NCI-H774 (cell line): ENCODE measurements at places on chromosomes 5 and 9.

- no peak for DNase-seq
These were observed 97.2 kb upstream of the DNAH5 start for GRCh38 chr5:14041528-14042192.

DNA sequence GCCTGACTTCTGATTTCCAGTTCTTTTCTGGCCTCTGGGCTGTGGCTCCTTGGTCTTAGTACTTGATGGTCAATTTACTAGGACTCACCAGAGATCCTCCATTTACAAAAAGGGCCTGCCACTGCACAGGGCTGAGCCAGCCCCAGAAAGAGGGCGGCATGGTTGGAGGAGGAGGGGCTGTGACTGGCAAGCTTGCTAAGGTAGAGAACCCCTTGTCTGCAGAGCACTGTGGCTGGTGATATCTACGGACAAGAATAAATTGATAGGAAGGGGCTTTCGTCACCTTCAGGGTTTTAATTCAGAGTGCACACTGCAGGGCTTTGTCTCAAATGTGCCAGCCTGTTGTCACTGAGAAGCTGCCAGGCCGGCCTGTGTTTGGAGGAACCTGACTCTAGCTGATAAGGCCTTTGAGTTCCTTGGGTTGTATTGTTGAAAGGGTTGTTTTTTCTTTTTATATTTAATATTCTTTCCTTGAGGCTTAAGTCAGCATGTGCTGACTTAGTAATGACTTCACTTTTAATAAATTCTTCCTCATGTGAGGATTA is 15.1 kb downstream of the SLC22A5 start:
- DNase-seq, result no peak

- DNase-seq, result no peak
These were observed 59.5 kb upstream of the GGTA1 start for GRCh38 chr9:121559183-121559582.

- no peak for DNase-seq
These were observed 70.0 kb downstream of the RXRA start for GRCh38 chr9:134396258-134396742.

DNA sequence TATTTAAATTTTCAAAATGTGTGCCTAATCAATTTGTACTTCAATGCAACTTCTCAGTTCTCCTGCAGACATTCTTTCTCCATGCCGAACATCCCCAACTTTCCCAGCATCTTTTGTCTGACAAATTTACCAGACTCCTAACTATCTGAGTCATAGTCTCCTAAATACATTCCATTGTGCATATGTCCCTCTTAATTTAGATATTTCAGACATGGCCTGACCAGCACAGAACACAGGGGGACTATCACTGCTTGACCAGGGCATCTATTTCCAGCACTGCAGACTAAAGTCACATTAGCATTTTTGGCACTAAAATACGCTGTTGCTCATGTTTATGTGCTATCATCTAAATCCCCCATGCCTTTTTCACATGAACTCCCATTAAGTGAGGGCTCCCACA is 71.9 kb downstream of the ITGA1 start:
- DNase-seq, result no peak

DNA sequence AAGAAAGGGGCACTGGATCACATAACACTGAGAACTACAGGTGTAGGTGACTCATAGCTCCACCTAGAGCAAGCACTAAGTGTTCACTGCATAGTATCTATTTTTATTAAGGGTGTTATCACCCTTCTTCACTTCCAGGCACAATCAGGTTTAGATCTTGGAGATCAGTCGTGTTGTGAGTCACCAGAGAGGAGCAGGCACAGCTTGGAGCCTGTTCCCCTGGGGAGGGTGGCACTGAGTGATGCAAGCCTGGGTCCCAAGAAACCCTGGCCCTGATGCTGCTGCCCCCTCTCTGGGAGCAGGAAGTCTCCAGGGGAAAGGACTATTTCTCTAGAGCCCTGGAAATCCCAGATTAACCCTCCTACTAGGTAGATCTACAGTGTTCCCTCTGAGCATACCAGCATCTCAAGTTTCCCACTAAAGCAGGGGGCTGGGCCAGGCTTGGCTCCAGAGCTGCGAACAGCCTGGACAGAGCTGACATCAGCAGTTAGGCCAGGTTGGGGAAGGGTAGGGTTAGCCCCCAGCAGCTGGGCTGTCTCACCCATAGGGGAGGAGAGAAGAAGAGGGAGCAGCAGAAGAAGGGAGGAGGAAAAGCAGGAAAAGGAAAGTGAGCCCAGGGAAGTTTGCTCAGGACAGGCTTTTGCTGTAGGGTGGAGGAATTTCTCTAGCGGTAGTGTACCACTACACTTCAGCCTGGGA is 28.1 kb upstream of the SPINK4 start:
- DNase-seq, result no peak

DNA sequence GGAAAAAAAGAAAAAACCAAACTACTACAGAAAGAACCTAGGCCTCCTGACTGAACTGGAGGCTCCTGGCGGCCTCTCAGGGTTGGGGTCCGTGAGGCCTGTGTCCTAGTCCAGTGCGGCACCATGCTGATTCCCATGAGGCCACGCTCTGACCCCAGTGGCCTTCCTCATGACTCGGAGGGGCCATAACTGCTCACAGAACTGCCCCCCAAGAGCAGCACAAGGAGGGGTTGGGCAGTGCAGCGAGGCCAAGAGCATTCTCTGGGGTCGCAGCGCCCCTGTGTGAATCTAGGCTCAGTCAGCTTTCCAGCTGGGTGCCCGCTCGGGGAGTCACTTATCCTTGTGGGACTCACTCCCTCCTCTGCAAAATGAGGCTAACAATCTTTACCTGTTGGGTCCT is 79.3 kb upstream of the FBXW11 start:
- no peak for DNase-seq
